Stimulated activated CD8-positive, alpha-beta memory T cell treated with anti-CD3 and anti-CD28 coated beads, Interleukin-4, amount 100 ng/mL, for 48 hours (primary cell): ENCODE measurements at places on chromosomes 16 and 17.

DNA sequence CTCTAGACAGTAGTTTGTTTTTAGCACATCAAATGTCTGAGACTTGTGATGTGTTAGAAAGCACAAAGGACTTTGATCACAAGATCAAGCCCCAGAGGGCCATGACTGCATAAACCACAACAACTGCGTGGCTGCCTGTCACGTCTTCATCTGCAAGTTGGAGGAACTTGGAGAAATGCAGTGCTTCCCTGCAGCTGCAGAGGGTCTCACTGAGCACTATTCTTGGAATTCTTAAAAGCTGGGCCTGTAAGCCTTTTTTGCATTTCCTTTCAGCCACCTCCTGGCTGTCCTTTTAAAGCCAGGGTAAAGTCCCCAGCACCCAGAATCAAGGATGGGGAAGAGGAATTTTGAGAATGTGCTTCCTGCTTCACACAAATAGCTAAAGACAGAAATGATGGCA, 431.3 kb downstream of the MAF start:
- no peak for DNase-seq

DNA sequence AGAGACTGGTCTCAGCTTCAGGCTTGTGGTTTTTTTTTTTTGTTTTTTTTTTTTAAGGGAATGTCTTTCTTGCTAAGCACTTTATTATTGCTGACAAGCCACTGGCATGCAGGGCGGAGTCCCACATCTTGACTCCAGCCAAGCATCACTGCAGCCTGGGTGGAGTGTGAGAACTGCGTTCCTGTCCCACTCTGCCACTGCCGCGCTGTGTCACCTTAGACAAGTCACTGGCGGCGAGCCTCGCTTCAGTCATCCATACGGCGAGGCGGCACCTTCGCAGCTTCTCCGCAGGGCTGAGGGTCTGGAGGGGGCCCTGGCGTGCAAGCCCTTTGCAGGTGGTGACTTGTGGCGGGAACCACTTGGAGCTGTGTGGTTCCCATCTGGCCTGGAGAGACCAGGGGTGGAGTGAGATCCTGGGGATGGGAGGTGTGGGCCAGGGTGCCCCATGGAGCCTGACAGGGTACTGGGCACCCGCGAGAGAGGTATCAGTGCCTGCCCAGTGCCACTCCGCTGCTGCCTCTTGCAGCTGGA, 99.1 kb upstream of the CIBAR2 start:
- no peak for DNase-seq

DNA sequence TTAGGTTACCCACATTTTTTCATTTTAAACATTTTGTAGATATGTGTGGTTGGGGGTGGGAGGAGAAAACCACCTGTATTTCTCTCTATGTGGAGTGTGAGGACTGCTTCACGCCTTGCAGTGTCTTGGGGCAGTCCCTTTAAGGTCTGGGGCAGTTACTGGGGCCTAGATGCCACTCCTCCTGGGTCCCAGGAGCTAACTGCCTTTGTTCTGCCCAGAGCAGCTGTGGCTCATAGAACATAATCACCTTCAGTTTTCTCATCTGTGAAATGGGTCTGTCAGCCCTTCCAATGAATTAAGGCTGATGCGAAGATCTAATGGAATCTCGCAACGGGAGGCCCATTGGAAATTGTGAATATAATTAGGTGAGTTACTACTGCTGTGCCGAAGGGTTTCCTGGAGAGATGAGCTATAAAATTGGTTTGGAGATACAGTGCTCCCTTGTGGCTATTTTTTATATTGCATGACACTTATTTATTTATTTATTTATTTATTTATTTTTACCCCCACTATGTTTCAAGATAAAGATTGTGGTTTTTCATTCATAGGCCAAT, 22.9 kb downstream of the DHRS7C start:
- no peak for DNase-seq

DNA sequence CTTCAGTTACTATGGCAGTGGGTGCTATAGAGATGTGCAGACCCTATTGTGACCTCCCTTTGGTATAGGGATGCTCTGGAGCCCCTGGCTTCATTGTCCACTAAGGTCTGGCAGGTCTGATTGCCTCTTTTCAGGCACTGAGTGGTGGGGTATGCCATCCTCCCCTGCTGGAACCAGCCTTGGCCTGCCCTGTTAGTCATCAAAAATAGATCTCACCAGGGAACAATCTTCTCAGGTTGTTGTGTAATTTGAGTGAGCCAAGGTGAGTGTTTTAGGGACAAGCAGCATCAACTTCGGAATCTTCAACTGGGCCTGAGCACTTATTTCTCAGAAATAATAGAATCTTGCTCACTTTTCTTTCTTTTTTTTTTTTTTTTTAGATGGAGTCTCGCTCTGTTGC, 19.6 kb downstream of the HMOX2 start:
- no peak for DNase-seq

GRCh38 chr17:74921026-74921681, 1.9 kb downstream of the USH1G start:
- no peak for DNase-seq

DNA sequence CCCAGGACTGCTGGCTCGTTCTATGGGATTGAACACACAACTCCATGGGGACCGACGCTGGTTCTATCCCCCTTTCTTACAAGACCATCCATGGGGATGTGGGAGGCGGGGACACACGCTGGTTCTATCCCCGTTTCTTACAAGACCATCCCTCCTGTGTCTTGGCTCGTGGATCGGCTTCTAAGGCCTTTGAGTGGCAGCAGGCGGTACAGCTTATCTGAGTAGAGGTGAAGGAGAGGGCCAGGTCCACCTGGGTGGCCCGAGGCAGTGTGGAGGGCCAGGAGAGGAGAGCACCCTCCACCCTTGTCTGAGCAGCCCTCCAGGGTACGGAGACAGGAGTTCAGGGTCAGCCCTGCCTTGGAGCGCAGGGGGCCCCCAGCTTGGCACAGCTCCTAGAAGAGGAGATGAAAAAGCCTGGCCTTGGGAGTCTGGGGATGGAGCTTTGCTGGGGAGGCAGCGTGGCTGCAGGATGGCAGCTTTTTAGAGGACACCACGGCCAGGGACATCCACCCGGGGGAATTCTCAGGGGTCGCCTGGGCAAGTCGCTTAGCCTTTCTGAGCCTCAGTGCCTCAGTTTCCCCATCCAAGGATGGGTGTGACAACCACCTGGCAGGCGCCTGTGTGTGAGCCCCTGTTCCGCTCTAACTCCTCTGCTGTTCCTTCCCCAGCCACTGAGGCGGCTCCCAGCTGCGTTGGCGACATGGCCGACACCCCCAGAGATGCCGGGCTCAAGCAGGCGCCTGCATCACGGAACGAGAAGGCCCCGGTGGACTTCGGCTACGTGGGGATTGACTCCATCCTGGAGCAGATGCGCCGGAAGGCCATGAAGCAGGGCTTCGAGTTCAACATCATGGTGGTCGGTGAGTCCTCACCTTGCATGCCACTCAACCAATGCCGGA, 341.0 kb downstream of the SEC14L1 start:
- DNase-seq, result no peak

DNA sequence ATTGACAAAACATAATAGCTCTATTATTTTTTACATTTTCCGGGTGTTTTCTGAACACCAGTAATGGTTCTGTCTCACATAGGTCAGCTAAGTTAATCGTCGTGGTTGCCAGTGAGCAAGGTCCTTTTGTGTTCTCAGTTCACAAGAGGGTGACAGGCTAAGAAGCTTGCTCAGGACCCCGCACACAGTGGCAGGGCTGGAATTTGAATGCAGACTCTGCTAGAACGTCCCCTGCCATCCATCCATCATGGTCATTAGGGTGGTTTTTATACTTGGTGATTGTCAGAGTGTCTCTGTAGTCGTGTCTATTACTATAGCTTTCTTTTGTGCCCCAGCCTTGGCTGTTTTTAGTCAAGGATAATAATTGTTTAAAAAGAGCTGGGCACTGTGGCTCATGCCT, 176.2 kb downstream of the SNX29 start:
- no peak for DNase-seq

GRCh38 chr16:85759631-85760419, 8.9 kb upstream of the C16orf74 start:
- DNase-seq, result peak; percentile 60

- DNase-seq, result no peak
Observed at GRCh38 chr17:11239379-11239970, 1.5 kb upstream of the SHISA6 start.

DNA sequence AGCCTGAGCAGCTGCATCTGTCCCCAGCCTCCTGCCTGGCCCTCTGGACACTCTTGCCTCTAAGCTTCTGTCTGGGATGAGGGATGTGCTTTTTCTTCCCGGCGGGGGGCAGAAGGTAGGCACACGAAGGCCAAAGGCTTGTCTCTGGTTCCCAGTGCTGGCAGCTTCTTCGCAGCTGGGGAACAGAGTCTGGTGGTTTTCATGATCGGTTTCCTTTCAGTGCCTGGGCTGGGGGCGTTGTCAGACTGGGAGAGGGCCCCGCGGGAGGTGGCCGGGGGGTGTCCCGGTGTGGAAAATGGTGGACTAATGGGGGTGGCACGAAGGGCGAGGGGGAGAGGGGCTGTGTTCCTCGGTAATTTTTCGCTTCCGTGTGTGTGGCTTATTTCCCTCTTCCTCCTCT, 988 bp downstream of the RAP1GAP2 start:
- DNase-seq, result no peak

DNA sequence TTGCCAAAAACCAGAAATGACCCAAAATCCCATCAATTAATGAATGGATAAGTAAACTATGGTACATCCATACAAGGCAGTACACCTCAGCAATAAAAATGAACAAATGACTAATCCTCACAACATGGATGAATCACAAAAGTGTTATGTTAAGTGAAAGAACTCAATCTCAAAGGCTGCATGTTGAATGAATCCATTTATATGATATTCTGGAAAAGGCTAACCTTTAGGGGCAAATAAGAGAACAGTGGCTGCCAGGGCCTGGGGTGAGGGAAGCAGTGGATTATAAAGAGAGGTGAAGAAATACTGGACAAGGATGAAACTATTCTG, 46.1 kb upstream of the MSI2 start:
- no peak for DNase-seq

- DNase-seq, result no peak
Observed at GRCh38 chr16:78836802-78837491, 737.5 kb downstream of the WWOX start.

GRCh38 chr17:70314096-70314495, 144.8 kb downstream of the KCNJ2 start:
- DNase-seq, result no peak

DNA sequence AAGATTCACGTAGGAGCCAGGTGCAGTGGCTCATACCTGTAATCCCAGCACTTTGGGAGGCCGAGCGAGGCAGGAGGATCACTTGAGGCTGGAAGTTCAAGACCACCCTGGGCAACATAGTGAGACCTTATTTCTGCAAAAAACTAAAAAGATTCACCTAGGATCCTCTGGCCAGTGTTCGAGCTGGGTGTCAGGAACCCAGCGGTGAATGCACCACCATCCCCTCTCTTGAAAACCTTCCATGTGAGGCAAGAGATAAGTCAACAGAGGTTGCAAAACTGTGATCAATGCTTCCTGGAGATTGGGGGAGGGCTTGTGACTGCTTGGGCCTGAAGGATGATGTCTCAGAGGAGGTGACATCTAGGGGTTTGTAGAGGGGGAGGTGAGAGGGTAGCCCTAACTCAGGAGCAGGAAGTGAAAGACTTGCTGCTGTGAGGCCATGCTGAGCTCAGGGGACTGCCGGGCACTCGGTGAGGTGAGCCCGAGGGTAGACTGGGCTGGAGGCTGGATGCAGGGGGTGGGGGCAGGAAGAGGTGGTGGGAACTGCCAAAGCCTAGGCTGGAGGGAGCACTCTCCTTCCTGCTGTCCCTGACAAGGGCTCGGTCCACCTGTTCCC, 11.7 kb downstream of the GJD3 start:
- DNase-seq, result no peak

DNA sequence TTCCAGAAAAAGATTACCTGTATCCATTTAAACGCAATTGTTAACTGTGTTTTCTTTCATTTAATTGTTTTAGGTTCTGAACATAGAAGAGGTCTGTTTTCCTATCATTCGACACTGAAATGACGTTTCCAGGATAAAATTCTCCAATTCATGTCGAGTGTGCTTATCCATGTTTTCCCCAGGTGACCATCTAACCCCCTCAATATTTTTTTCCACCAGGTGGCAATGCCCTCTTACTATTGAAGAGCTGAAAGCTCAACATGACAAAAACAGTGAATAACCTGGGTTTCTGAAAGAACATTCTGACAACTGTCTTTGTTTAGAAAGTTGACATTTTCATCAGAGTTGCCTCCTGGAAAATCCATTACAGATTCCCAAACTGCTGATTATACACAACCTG, 948.7 kb downstream of the KCNJ2 start:
- no peak for DNase-seq

- no peak for DNase-seq
Observed at GRCh38 chr17:81404558-81405165, 9.4 kb downstream of the BAHCC1 start.

DNA sequence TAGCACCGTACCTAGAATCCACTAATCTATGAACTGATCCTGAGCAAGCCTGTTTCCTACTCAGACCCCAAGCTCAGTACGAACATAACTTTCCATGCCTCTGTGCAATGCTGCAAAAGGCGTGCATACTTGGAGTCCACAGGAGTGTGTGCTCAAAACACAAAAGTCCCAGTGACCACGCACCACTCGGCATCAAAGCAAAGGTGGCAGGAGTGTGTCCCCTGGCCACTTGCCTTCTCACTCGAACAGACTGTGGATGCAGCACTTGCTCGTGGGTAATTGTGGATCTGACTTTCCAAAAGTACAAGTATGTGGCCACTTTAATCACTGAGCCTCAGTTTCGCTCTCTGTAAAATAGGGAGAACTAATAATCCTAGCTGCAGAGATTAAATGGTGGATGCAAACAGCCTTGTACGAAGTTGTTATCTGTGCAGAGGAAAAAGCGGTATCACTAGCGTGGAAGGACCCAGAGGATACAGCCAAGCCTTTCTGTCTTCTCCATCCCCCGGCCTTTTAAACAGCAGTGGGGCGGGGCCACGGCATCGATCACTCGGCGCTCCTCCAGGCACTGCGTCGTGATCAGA, 311 bp upstream of the KDM8 start:
- DNase-seq, result peak; percentile 93

DNA sequence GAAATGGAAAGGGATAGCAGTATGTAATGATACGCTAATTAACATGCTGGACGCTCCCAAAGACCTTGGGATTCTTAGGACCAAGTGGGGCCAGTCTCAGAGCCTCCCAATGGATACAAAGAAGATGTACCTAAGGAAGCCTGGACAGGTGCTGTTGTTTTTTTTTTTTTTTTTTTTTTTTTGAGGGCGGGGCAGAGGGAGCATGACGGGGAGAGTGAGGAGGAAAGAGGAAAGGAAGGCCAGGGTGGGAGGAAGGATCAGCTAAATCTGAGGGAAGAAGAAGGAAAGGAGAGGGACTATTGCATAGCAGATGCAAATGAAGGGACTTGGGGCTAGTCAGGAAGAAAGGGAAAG, 2.5 kb downstream of the VAMP2 start:
- no peak for DNase-seq

GRCh38 chr17:40230670-40231069, 11.6 kb downstream of the WIPF2 start:
- DNase-seq, result no peak
